ENCODE measurements at places on chromosomes 4 and X.
A peak's percentile ranks its signal among the peaks of the same experiment; 100 is the strongest.

DNA sequence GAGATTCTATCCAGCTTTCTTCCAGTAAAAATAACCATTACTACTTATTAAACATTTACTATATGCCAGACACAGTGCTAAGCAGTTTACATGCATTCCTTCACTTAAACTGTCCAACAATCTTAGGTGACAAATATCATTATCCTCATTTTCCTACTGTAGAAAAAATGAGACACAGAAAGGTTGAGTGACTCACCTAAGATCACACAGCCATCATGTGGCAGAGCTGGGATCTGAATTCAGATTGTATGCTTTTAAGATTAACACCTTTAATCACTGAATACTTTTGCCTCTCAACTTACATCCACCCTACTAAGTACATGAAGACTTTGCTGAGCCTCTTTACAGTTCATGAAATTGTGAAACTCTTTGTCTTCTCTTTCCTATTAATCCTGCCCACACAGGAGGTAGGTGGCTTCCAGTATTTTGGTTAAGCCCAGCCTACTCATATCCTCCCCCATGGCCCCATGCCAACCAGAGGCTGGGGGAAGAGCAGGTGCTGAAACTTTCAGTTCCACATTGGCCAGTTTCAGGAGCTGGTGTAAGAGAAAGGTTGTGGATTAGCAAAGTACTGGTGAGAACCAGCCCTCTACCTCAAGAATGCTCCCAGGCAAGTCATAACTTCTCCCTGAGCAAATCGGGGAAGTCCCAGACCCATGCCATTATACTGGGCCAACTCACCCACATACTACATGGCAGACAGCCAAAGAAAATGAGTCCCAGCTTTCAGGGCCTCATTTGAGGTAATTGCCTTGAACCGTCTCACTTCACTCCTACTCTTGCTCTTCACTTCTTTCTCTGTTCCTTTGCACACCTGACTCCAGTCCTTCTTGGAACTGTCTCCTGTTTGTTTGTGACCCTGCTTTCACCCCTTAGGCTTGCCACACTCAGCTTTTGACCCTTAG lies 211.1 kb downstream of the GUCY2F start:
- peak; percentile 80 for DNase-seq

- no peak for DNase-seq
These were observed 99.7 kb downstream of the ATXN3L start for GRCh38 chrX:13219991-13220764.

DNA sequence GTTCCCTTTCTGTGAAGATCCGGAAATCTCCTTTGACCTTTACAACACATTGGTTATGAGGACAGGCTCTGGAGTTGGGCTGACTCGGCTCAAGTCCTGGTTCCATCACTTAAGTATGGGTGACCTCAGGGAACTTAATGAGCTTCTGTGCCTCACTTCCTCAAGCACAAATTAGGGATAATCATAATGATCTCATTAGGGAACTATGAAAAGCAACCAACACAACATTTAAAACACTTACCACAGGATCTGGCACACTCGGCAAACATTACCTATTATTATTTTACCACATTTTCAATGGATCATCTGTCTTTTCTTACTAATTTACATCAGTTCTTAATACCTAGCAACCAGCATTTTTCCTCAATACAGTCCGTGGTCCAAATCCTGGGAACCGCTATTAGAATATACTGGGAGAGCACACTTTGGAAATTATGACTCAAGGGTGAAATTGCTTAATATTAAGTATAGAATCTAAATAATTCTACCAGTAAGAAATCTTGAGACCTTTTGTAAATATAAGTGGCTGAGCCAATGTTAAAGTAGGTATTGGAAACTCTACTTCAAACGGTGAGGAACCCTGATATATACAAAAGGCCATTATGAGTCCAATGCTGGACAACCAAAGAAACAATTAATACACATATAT lies 19.6 kb downstream of the ADGRA3 start:
- DNase-seq, result no peak

DNA sequence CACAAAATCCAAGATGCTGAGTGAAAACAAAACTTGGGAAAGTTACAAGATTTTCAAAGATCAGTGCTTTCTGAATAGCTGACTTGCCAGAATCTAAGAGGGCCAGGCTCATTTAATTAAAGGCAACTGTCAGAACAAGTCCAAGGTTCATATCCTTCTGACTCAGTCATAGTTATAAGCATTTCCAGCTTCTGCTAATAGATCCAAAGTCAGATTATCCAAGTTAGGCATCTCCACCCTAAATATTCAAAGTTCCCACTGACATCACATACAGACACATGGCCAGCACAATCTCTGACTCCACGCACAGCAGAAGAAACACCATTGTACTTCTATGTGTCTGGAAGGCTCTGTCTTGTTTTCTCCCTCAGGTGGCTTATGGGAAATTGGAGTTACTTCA lies 41.8 kb downstream of the GASK1B start:
- no peak for DNase-seq

DNA sequence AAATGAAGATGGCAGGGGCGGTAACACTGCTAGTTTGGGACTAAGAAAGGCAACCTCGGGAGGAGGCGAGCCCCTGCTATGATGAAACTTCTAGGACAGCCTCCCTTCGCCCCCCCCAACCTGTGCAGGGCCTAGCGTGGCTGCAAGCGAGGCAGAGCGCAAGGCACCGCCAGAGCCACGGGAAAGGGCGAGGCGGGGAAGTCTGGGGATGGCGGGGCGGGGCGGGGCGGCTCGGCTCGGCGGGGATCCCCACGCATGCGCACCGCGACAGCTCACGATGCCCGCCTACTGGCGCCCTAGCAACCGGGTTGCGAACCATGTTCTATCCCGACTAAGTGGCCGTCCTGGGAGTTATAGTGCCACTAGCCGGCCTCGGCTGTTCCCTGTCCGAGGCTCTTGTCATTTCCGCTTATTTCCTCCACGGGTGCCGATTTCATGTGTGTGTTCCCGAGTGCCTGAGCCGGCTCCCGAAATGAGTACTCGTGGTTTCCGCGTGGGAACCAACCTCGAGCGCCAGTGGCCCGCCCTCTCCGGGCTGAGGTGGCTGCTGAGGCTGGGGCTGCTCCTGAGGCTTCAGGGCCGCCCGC lies 28.7 kb upstream of the RBMX start:
- DNase-seq, result peak; percentile 83

- no peak for DNase-seq
These were observed 106.3 kb upstream of the TNIP3 start for GRCh38 chr4:121270389-121270788.

DNA sequence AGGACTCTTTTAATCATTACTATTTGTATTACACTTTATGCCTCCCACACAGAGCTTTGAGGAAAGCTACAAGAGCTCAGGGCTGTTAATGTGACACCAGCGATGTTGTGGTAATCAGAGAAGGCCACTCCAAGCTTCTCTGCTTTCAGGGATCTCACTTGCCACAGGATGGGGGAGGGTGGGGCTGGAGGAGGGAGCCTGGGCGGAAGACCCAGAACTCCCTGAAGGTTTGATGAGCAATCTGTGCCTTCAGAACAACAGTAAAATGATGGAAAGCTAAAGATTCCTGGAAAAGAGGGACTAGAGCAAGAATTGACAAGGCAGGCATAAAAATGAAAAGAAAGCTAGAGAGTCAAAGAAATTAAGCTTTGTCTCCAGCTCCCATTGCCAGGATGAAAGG lies 75.6 kb downstream of the MAML3 start:
- DNase-seq, result peak; percentile 12

DNA sequence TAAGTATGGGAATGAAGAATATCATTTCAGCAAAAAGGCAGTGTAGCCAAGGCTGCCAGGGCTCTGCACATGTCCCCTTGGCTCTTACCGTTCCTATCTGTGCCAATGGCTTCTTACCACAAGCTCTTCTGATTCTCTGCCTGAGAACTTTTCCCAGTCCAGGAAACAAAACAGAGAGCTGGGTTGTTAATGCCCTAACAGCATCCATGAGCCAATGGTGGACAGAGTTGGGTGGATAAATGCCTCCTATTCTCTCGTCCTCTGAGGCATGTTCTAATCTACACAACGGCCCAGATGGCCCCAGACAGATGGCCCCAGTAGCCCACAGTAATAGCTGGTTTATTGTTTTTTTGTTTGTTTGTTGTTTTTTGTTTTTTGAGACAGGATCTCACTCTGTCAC lies 28.0 kb downstream of the SCD5 start:
- no peak for DNase-seq
